ENCODE measurements at places on chromosomes 5 and 9.

DNA sequence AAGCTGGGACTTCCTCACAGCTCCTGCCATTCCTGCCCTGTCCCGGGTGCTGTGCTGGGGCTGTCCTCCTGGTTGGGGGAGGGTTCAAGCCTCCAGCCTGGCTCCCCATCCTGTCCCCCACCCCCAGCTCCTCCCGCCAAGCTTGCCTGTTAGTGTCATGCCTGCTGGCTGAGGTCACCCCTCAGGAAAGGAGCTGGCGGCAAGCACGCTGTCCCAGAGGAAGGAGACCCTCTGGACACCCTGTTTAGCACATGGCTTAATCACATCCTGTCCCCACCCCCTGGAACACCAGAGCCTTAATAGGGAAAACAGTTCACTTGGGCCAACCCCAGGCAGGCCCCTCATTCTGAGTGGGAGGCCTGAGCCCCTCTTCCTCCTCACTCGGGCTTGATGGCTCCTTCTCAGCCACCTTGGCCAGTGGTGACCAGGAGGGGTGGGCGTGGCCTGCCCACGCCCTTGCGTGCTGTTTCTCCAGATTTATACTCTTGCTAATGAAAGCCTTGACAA lies 9.2 kb upstream of the PHYHD1 start:
- DNase-seq = no peak

GRCh38 chr5:85538362-85538761 lies 1079.4 kb upstream of the COX7C start:
- DNase-seq = no peak

DNA sequence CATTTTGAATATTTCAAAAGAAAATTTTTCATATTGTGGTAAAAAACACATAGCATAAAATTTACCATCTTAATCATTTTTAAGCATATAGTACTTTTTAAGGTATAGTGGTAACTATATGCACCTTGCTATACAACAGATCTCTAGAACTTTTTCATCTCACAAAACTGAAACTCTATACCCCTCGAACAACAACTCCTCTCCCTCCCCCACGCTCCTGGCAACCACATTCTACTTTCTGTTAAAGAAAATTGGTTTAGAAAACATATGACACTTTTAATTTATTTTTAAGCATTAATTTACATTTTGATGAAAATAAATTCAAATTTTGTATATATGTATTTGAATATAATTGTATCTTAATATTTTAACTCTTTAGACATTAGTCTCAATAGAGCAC lies 147.2 kb upstream of the EFNA5 start:
- DNase-seq = no peak

GRCh38 chr5:140978260-140978659 lies 12.0 kb downstream of the PCDHAC2 start:
- DNase-seq = no peak

DNA sequence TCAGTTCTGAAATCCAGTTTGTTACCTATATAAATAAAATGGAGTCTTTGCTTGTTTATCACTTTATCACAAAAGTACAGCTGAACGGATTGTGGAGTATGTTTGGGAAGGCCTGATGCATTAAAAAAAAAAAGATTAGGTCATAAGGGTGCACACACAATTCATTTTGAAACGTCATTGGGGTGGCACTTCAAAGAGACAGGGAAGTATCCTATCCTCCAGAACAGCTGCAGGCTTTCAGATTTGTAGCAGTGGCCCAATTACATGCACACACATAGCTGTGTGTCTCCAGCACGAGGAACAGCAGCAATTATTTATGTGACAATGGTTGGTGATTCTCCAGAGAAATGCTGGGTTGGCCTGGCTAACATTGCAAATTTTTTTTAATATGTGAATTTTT lies 46.8 kb upstream of the FER start:
- no peak for DNase-seq

- DNase-seq = no peak
Observed at GRCh38 chr5:179974946-179975712, 67.4 kb upstream of the TBC1D9B start.

DNA sequence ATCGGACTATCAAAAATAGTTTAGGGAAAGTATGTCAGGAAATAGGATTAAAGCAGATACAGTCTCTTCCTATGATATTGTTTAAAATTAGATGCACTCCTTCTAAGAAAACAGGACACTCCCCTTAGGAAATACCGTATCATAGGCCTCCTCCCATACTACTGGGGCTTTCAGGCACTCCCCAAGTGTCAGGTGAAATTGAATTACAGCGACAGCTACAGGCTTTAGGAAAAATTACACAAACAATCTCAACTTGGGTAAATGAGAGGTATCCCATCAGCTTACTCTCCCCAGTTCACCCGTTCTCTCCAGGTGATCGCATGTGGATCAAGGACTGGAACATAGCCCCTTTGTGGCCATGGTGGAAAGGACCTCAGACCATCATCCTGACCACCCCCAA lies 110.4 kb upstream of the EPB41L4A start:
- DNase-seq = no peak

DNA sequence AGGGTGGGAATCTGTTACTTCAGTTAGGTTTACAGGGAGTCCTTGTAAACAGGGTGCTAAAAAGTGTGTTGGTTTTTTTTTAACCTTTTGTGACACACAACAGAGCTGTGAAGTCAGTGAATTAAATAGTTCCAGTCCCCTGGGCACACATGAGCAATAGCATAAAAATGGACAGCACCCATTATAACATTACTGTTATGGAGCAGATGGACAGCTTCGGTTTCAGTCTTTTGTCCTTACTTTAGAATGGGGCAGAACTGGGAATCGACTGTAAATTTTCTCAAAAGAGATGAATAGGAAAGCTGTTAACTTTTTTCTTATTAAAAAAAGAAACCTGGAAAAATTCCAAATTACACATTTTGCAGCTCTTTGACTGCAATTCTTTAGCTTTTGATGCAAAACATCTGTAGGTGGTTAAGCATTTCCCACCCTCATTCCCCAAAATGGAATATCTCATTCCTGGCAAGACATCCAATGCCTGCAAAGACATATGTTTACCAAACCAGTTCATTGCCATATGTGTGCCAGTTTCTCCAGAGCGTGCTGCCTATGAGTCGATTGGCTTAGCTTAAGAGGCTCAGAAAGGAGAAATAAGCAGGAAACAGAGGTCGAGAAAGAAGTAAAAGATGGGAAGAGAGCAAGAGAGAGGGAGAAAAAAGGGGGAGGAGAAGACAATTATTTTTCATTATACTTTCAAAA lies 212.3 kb upstream of the TMEM161B start:
- DNase-seq = no peak

- DNase-seq = no peak
Observed at GRCh38 chr5:89443508-89443907, 560.5 kb upstream of the MEF2C start.
